Posterior cingulate gyrus (tissue), 11 donors: ENCODE measurements at places on chromosomes 4 and X.

- DNase-seq = no peak
Measured at GRCh38 chr4:94491322-94491721, 39.6 kb downstream of the PDLIM5 start.

GRCh38 chr4:122827258-122827878 is 737 bp downstream of the FGF2 start:
- DNase-seq = peak; percentile 83

DNA sequence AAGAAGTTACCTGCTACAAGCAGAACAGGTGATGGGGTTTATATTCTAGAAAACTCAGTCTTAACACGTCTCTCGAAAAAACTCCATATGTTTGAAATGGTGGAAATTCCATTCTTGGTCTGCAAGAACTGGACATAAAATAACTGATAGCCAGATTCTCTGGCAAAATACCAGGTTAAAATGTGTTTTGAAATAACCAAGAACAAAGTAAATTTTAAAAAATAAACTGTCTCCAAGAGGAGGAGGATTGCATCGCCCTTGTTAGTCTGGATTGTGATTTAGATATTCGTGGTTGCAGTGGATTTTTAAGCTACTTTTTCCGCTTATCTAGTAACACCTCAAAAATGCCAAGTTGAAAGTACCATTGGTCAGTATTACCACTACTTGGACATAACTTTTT is 40.8 kb downstream of the CENPU start:
- DNase-seq = no peak

- DNase-seq = no peak
Measured at GRCh38 chr4:93897559-93897958, 69.0 kb downstream of the ATOH1 start.
